Stimulated activated CD8-positive, alpha-beta memory T cell treated with anti-CD3 and anti-CD28 coated beads, Interleukin-2, amount 100 ng/mL, for 48 hours (primary cell): ENCODE measurements at places on chromosomes 6 and 20.

DNA sequence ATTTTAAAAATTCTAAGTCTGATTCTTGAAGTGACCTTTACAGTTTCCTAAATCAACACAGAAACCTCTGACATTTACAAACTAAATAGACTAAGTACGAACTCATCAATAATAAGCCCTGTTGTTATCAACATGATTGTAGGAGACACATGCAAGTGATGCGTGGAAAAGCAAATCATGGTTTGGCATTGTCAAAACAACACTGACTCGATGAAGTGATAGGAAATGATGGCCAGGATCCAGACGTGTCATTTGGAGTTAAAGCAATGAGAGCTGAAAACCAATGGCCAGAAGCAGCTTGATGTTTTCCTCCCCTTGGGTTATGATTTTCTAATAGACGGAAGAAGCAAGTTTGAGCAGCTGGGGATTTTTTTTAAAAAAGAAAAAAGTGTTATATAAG lies 117.4 kb upstream of the FAM184A start:
- no peak for DNase-seq

GRCh38 chr6:110043366-110043994 lies 65.4 kb downstream of the GPR6 start:
- DNase-seq, result no peak

DNA sequence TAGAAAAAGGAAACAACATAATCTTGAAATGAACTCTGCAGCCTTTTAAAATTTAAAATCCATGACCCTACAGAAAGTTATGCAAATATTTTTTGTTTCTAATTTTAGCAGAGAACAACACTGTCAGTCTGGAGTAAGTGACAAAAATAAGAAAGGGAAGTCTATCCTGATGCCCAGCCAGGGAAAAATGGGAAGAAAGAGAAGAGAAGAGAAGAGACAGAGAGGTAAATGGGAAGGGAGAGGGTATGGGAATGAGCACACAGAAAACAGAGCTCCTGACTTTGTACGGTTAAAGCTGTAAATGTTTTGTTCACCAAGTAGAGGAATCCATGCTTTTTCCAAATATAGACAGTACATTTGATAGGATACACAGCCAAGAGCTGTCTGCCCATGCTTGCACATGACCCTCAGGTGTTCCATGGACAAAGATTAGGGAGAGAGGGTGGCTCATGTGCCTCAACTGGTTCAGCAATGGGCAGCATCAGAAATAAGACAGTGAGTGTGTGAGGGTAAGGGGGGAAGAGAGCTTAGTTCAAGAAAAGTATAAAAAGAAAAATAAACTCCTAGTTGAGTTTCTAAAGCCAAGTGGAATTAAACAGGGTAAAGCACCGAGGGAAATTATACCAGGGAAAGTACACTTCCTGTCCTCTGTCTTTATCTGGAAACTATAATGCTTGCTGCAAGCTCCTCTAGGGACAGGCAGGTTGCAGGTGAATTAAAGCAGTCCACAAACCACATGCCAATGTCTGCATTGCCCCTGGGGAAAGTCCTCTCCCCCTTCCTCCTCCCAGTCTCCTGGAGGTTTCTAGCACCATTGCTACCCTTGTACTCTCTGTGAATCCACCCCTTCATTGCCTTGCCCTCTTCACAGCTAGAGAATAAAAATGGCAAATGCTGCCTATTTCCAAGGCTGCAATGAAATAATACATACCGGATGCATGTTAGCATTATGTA lies 30.0 kb downstream of the MAP3K5 start:
- DNase-seq, result no peak

DNA sequence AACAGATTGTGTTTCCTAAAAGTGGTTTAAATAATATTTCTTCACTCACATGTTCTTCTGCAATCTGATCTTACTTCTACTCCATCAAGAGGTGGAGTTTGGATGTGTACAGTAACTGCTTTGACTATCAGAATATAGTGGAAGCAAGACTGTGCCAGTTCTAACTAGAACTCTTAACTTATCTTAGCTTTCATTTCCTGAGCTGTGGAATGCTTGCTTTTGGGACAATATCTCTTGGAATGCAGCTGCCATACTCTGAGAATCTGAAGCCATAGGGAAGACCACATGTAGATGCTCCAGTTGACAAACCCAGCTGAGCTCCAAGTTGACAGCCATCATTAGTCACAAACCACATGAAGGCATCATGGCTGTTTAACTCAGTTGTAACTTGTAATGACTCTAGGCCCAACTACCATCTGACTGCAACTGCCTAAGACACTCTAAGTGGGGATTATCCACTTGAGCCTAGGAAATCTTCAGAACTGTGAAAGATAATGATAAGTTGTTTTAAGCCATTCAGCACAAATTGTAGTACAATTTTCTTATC lies 40.8 kb upstream of the MAN1A1 start:
- no peak for DNase-seq

GRCh38 chr20:2983508-2983907 lies 59.9 kb upstream of the GNRH2 start:
- no peak for DNase-seq

GRCh38 chr6:160431791-160432404 lies 83.7 kb downstream of the SLC22A3 start:
- DNase-seq, result no peak

GRCh38 chr20:53643031-53643832 lies 49.6 kb upstream of the ZNF217 start:
- no peak for DNase-seq

DNA sequence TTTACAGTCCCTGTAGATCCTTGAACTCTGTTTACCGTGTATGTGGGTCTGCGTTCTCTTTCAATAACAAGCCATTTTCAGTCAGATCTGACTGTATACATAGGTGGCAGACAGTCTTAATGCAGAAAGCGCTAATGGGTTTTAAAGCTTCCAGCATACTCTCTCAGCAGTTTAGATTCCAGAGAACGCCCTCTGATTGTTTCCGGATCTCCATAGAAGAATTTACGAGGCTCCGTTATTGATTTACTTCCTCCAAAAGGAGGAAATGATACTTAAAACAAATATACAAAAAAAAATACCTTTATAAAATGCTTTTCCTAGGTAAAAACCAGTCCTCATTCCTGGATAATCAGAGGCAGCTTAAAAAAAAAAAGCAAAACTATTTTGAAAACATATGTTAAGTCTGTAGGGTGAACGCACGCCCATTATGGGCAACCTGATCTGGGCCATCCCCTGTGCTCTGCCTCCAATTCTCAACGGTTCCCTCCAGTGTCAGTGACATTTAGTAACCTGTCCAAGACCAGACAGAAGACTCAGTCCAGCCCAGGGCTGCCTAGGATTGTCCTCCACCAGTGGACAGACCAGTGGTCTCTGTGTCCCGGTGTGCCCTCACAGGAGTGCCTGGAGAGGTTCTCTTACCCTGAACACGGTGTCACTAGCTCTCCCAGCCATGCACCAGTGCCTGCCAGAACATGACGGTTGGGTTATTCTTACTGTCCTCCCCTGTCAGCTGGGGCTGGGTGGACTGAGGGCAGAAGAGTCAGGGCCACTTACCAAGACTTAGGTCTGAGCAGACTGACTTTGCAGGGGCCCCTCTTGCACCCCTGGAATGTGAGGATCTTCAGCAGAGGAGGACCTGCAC lies 217.3 kb downstream of the ARID1B start:
- no peak for DNase-seq

DNA sequence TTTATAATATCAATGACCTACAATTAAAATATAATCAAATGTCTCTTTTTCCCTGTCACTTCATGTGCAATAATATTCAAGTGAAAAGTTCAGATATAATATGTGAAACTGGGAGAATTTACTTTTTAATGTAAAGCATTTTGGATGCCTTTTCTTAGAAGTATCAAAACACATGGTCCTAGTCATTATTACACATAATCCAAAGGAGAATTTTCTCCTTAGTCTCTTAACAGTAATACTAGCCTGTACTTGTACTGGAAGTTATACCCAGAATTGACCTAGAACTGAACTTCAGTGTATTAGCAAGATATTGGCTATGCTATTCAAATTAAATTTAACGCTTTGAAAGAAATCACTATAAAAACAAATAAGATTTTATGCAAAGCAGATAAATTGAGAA lies 842.6 kb upstream of the MANEA start:
- DNase-seq, result no peak

- no peak for DNase-seq
Measured at GRCh38 chr6:82622461-82622860, 258.8 kb downstream of the TPBG start.

GRCh38 chr20:17343656-17344452 lies 117.0 kb downstream of the PCSK2 start:
- DNase-seq, result no peak

- no peak for DNase-seq
Measured at GRCh38 chr6:87710090-87710489, 8.1 kb upstream of the AKIRIN2 start.

DNA sequence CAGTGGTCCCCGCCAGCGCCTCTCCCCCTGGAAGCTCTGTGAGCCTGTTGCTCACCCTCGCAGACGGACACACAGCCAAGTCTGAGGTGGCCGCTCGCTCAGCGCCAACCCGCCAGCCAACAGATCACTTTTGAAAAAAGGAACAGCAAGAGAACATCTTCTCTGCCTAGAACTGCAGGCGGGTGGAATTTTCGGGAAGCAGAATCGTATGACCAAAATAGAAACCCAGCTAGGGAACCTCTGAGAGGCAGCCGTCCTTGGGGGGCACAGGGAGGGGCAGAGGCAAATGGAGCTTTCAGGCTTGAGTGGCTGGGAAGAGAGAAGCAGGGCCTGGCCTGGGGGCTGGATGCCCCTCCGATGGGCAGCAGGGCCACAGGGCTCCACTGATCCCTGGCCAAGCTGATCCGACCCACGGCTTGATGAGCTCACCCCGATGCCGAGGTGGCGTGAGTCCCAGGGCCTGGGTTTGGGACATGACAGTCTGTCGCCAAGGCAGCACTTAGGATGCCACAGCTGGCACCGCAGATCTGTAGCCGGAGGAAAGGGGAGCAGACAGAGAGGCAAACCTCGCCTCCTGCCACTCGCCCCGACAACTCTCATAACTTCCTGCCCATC lies 9.8 kb downstream of the NFATC2 start:
- DNase-seq, result no peak

DNA sequence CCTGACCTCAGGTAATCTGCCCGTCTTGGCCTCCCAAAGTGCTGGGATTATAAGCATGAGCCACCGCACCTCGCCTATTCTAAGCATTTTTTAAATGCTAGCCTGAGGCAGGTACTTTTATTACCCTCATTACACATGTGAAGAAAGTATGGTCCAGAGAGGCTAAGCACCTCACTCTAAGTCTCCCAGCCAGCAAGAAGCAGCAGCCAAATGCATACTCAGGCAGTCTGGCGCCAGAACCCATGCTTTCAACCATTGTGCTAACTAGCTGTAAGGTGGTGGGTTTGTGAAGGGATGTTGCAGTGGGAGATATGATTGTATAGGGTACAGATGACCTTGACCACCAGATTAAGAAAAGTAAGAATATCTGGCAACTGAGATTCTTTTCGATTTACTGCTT lies 26.1 kb upstream of the RIPOR2 start:
- DNase-seq, result no peak

GRCh38 chr6:34236131-34236442 lies 586 bp upstream of the HMGA1 start:
- DNase-seq, result no peak

- DNase-seq, result no peak
Measured at GRCh38 chr6:116239856-116240255, 14.0 kb downstream of the TSPYL4 start.

GRCh38 chr6:15364401-15365037 lies 118.7 kb downstream of the JARID2 start:
- DNase-seq, result no peak

DNA sequence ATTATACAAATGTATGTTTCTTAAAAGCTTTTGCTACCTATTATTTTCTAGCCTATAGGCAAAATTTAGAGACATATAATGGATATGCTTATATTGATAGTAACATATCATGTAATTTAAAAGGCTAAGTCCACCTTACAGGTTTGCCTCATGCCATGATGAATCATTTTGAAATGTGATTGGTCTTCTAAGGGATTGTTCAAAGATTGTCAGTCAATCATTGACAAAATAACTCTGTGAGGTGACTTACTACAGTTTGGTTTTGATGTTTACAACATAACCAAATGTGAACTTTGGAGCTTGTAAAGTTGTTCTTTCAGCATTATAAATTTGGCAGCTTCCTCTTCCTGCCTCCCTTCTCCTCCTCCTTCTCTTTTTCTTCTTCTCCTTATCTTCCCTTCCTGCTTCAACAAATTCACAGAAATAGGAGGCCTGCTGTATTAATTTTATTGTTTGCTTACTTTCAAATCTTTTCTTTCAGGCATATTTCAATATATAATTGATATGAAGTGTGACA lies 39.7 kb upstream of the ZFP64 start:
- DNase-seq, result no peak

- no peak for DNase-seq
Measured at GRCh38 chr6:72873433-72873832, 251.6 kb downstream of the KCNQ5 start.

DNA sequence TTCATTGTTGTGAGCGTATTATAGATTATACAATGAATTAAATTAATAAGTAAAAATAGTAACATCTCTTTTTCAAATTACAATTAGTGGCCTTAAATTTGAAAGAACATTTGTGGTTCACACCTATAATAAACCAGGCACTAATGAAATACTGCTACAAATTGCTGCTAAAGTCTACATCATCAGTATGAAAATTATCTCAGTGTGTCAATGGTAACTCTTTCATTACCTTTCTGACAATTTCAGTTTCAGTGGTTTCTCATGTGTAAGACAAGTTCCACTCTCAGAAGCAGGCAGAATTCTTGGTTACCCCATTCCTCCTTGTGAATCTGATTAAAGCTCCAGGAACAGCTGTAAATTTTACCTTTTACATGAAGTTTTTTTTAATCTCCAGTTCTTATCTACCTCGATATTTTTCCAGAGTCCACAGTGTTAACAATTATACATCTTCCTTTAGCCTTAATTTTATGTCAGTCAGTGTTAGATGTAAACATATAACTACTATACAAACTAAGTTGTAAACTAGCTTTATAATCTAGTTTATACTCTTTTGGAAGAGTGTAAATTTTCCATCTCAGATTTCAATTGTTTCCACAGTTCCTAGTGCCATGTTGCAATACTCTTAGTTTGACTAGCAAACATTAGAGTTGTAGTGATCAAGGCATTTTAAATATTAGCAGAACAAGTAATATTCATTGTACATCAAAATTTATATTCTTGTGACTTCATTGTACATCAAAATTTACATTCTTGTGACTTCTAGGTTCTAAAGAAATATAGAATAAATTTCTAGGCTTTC lies 1038.4 kb downstream of the EPHA7 start:
- no peak for DNase-seq

GRCh38 chr6:73134588-73134987 lies 90.7 kb downstream of the KHDC1L start:
- DNase-seq, result peak; percentile 8

GRCh38 chr6:5308066-5308465 lies 46.8 kb downstream of the FARS2 start:
- no peak for DNase-seq

- no peak for DNase-seq
Measured at GRCh38 chr20:38321959-38322598, 18.1 kb downstream of the BPI start.

DNA sequence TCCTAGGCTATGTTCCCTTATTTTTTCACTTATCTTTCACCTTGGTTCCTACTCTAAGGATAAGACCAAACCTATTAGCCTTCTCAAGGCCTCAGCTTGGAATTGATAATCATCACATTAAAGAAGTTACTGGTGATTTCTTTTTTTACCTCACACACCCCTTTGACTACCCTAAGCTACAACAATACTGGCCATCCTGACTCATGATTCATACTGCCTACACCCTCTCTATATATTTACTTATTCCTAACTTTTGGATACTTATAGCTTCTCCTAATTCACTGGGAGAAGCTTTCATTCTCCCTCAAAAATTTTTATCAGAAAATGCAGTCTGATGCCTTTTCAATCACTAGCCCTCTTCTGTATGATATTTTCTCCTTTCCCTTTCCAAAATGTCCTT lies 256.1 kb downstream of the TBX18 start:
- DNase-seq, result no peak
